ENCODE measurements at places on chromosomes 2 and 18.

DNA sequence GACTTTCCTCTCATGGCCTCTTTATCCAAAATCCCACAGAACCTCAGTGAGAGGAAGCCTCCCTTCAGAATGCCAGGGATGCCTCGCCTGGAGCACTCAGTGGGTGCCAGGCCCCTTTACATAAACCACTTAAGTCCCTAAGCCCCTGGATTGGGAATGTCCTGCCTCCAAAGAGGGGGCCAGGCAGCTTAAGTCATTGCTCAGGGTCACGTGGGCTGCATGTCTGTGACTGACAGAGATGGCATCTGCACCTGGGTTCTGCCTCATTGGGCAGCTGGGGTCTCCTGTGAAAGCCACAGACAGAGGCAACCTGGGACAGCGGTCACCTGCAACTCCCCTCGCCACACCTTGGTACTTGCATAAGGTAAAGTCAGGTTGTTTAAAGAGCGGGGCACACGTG, 93.5 kb downstream of the MYT1L start:
- no peak for DNase-seq

- no peak for DNase-seq
These were observed 63.5 kb downstream of the MEIS1 start for GRCh38 chr2:66498289-66498975.

- no peak for DNase-seq
These were observed 15.5 kb downstream of the CEP192 start for GRCh38 chr18:13006531-13007247.

GRCh38 chr18:78433562-78433961, 546.1 kb upstream of the SALL3 start:
- DNase-seq, result no peak

DNA sequence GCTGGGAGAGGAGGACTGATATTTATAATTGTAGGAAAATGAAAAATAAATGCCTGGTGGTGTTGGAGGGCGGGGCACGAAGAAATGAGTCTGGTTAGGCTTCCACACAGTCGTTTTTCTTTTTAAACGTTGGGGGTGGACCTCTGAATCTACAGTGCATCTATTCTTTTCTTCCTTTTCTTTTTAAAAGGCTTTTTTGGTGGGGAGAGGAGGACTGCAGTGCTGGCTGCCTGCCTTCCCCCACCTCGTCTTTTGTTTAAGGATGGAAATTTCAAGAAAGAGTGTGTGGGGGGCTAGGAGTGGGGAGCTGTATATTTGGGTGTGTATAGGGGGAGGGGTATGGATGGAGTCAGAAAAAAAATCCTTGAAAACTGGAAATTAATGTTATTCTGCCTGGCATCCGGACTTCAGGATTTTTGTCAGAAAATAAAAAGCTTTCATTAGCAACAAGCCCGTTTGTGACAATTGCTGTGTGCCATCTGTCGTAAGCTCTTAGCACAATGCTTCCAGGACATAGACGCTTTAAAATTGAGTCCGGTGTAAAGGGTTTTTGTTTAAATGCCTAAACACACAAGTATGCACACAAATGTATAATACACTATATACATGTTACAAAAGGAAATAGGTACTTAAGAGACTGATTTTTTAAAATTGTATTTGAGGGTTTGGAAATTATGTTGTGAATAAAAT, 1.1 kb downstream of the MAP2 start:
- no peak for DNase-seq

GRCh38 chr18:61402726-61403125, 69.5 kb downstream of the CDH20 start:
- DNase-seq, result no peak

DNA sequence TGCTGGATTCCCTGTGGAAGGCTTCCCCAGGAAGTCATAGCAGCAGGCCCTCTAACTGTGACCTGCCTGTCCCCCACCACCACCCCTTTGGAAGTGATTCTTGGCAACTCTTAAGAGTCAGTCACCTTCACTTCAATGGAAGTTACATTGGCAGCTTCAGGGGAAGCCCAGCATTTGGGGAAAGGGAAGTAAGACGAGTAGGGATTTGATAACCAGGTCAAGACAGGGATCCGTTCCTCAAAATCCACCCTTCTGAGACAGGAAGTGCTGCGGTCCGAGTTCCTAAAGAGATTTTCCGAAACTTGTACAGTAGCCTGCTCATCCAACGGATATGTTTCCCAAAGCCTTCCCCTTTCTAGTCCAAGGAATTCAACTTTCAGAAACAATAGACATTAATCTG, 54.2 kb downstream of the MRPL35 start:
- DNase-seq, result no peak

GRCh38 chr2:190653931-190654330, 5.0 kb downstream of the NAB1 start:
- no peak for DNase-seq

- no peak for DNase-seq
These were observed 438.7 kb upstream of the SALL3 start for GRCh38 chr18:78540636-78541529.

DNA sequence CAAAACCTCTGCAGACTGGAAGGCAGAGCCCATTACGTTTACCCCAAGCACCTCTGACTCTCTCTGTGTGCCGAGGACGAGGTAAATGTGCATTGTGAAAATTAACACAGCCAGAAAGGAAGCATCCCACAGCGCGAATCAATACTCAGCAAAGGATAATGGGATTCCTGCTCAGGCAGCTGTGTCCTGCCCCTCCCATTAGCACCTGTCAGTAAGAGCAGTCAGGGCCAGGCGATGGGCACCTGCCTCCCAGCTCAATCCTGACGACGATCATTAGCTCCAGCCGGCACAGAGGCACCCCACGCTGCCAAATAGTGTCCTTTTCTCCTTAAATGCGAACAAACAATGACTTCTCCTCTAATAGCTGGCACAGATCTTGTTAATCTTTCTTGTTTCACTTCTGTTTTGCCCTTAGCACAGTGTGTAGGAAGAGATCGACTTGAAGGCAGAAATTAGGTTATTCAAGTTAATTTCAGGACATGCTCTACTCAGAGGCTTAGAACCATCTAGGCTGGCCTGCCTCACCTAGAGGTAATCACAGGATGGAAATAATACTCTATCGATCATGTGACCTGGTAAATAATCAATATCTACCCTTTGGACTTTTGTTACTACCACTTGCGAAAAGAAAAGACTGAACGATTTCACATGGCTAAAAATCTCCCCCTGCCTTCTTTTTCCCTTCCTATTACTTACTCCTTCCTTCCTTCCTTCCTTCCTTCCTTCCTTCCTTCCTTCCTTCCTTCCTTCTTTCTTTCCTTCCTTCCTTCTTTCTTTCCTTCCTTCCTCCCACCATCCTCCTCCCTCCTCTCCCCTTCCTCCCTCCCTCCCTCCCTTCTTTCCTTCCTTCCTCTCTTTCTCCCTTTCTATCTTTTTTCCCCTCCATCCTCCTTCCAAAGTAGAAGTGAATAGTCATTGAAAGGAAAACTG, 487.9 kb upstream of the ID2 start:
- no peak for DNase-seq

DNA sequence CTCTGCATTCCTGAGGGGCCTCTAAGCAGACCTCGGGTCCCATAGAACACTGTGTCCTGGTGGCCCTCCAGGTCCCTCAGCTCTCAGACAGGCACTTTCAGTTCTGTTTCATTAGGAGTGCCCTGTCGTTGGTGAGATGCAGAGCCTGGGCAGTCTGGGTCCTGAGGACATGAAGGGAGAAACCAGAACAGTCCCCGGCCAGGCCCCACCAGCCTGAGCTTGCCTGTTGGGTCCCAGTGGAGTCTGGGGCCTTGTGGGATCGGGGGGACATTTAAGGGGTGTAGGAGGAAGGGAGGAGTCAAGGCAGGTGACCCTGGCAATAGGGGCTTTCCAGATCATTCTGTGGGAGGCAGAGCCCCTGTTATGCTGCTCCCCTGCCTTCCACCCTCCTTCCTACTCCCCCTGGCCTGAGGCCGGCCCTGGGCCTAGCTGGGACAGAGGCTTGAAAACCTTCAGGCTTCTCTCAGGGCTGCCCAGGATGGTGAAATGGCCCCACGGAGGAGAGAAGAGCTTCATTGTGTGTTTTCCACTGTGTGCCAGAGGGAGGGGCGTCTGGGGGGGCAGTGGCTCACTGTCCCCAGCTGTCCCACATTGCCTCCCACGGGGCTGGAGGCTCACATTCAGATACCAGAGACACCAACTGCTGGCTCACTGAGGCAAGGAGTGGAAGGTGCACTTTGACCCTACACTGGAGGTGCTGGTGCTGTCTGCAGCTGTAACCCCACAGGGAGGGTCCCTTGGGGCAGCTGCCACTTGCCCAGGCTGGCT, 26.6 kb upstream of the CATIP start:
- DNase-seq, result no peak

DNA sequence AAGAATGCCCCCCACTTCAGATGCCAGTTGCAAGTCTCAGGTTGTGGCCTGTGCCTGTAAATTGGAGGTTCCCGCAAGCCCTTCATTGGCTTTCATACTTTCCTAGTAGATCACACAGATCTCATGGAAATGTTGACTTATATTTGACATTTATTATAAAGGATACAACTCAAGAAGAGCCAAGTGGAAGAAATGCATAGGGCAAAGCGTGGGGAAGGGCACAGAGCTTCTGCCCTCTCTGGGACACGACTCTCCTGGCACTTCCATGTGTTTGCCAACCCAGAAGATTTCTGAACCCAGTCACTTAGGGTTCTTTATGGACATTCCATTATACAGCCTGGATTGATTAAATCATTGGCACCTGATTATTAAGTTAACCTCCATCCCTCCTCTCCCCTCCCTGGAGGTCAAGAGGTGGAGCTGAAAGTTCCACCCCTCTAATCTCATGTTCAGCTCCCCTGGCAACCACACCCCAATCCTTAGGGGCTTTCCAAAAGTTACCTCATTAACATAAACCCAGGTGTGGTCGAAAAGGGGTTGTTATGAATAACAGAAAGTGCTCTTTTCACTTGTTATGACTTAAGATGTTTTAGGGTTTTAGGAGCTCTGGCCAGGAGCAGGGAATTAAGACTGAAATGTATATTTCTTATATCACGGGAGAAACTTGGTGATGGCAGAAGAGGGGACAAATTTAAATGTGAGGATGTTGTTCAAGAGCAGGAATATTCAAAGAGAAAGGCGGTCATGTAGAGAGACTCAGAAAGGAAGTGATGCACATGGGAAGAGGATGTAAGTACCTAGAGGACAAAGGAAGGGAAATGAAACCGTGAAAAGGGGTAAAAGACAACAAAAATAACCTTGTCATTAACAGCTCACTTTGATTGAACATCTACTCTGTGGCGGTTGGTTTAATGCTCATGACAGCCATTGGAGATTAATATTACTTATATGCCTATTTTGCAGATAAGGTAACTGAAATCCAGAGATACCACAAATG, 31.8 kb downstream of the SP100 start:
- DNase-seq, result no peak

All from HS-27A (cell line).